ENCODE measurements at places on chromosomes 3 and 15.
A peak's percentile ranks its signal among the peaks of the same experiment; 100 is the strongest.

GRCh38 chr3:194622621-194623340, 10.4 kb downstream of the TMEM44 start:
- no peak overlapping the region for H3K4me3 ChIP-seq
- H3K27me3 ChIP-seq, result no peaks in the 10 kb centered on the region
- no peak for DNase-seq
- no peaks in the 10 kb centered on the region for H3K4me1 ChIP-seq
- no peak overlapping the region for H3K27ac ChIP-seq

GRCh38 chr3:51874889-51875288, 512 bp downstream of the IQCF5 start:
- no peak overlapping the region for H3K4me3 ChIP-seq
- no peaks in the 10 kb centered on the region for H3K4me1 ChIP-seq
- no peaks in the 10 kb centered on the region for H3K36me3 ChIP-seq
- no peaks in the 10 kb centered on the region for H3K27me3 ChIP-seq
- no peak for DNase-seq

GRCh38 chr15:99441444-99441800, 124.4 kb upstream of the MEF2A start:
- no peaks in the 10 kb centered on the region for H3K36me3 ChIP-seq
- no peak for DNase-seq
- peaks cover 5% of the 10 kb centered on the region for H3K4me1 ChIP-seq
- no peaks in the 10 kb centered on the region for H3K27me3 ChIP-seq
- no peak overlapping the region for H3K27ac ChIP-seq

DNA sequence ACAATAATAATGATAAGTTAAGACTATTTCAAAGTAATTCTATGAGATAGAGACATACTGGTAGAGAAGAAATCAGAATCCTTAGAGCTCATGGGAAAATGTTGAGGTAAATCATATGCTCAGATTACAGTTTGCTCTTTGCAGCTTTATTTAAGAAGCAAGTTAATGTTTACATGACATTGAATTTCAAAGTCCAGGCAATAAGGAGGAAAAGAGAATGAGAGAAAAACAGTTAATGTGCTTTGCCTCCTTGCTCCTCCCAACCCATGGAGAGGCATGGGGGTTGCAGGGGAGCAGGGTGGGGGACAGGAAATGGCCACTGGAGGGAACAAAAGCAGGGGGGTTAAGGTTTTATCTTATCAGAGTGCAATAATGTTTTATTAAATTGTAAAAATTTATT, 42.2 kb upstream of the ZBTB38 start:
- H3K36me3 ChIP-seq, result no peaks in the 10 kb centered on the region
- no peak overlapping the region for H3K27ac ChIP-seq
- H3K27me3 ChIP-seq, result no peaks in the 10 kb centered on the region

DNA sequence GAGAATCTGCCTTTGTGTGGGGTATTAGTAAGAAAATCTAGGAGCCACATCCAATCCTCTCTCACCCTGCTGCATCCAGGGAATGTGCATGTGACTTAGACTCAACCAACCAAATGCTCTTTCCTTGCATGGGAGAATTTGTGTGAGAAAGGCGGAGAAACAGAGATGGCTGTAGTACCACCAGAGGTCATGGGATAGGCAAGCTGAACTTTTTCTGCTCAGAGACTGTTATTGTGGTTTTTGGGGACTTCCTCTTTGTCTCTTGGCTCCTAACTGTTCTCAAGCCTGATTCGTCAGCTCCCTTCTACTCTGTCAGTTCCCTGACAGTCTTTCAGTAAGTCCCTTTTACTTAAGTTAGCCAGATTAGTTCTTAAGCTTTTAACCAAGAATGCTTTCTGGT, 2.6 kb upstream of the ZSCAN2 start:
- H3K27me3 ChIP-seq, result no peaks in the 10 kb centered on the region
- no peaks in the 10 kb centered on the region for H3K36me3 ChIP-seq
- no peak overlapping the region for H3K4me3 ChIP-seq
- peaks cover 4% of the 10 kb centered on the region for H3K4me1 ChIP-seq
- no peak overlapping the region for H3K27ac ChIP-seq

DNA sequence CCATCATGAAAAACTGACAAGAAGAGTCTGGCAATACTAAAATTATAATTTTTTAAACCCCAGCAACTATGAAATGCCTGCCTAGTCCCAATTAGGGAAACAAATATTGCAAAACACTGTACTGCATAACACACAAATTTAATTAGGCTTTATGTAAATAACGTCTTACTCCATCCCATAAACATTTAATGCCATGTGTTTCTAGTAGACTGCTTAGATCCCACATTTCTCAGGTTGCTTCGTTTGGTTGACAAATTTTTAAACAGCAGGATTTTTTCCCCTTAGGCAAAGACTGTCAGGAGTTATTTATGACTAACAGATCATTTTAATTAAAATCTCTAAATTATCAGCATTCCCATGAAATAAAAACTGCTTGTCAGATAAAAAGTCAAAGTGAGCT, 29.9 kb downstream of the EIF2AK4 start:
- DNase-seq, result no peak
- peaks cover 53% of the 10 kb centered on the region for H3K36me3 ChIP-seq
- H3K27me3 ChIP-seq, result no peaks in the 10 kb centered on the region
- H3K4me1 ChIP-seq, result no peaks in the 10 kb centered on the region
- H3K27ac ChIP-seq, result no peak overlapping the region
- no peak overlapping the region for H3K4me3 ChIP-seq

GRCh38 chr3:78754066-78754743, 1013.6 kb downstream of the ROBO1 start:
- no peaks in the 10 kb centered on the region for H3K27me3 ChIP-seq
- H3K27ac ChIP-seq, result peak overlapping the region; percentile 25
- no peaks in the 10 kb centered on the region for H3K36me3 ChIP-seq
- DNase-seq, result no peak
- no peaks in the 10 kb centered on the region for H3K4me1 ChIP-seq

- H3K27me3 ChIP-seq, result no peaks in the 10 kb centered on the region
- no peak overlapping the region for H3K4me3 ChIP-seq
- H3K4me1 ChIP-seq, result no peaks in the 10 kb centered on the region
Measured at GRCh38 chr3:179068779-179069530, 2.7 kb downstream of the ZMAT3 start.

DNA sequence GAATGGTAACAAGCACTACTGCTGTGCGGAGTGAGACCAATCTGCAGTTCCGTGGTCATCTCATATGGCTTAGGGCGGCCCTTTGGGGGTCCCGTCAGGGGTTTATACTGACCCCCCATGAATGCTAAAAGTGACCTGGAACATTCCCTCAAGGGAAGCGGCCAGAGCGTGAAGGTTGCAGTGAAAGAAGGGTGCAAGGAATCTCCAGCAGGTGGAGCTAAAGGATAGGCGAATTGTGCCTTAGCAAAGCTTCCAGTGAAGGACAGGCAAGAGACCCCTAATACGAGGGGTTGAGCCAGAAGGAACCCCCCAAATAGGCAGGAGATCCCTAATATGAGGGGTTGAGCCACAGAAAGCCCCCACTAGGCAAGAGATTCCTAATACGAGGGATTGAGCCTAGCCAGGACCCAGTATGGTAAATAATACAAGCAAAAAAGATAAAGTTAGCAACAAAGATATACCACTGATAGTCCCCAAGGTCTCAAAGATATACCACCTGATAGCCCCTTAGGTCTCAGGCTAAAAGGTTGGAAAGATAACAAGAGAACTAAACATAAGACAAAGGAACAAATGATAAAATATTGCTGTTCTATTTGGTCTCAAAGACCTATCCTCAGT, 32.8 kb downstream of the ZNF589 start:
- H3K27me3 ChIP-seq, result no peaks in the 10 kb centered on the region
- H3K36me3 ChIP-seq, result peaks cover 27% of the 10 kb centered on the region
- peaks cover 13% of the 10 kb centered on the region for H3K4me1 ChIP-seq
- H3K4me3 ChIP-seq, result no peak overlapping the region
- no peak overlapping the region for H3K27ac ChIP-seq

DNA sequence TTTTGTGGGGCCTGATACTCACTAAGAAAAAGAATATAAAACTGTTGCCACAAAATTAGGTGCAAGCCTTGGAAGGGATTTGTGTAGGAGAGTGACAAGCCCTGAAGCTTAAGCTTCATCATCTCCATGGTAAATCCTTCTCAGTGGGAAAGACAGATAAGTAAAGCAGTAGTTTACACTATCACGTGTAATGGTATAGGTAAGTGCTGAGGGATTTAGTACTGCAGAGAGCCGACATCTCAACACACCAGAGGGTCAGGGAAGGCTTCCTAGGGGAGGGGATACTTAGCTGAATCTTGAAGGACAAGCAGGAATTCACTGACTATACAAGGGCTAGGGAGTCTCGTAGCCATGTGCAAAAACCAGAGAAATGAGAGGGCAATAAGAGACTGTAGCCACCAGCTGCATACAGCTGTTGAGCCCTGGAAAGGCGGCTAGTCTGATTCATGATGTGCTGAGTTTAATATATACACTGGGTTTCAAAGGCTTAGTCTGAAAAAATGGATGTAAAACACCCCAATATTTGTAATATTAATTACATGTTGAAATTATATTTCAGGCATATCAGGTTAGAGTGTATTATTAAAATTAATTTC, 11.1 kb downstream of the SLC24A1 start:
- peaks cover 7% of the 10 kb centered on the region for H3K27me3 ChIP-seq
- no peaks in the 10 kb centered on the region for H3K36me3 ChIP-seq
- no peak for DNase-seq
- no peak overlapping the region for H3K27ac ChIP-seq
- peaks cover 4% of the 10 kb centered on the region for H3K4me1 ChIP-seq

DNA sequence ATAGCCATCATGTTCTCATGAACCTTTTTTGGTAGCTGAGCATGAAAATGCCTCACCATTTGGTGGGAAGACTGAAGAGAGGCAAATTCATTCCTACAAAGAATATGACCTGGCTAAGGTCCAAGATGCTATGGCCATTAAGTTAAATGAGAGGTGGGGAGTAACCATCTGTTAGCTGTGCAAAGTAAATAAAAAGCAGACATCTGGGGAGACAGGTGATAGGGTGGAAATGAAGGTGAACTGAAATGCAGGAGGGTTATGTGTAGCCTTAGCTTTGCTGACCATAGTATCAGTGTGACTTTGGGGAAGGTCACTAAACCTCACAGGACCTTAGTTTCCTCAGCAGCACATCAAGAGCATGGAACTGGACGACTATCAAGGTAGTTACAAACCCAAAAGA, 111.0 kb upstream of the STRIT1 start:
- no peak for DNase-seq
- no peak overlapping the region for H3K4me3 ChIP-seq
- peaks cover 5% of the 10 kb centered on the region for H3K4me1 ChIP-seq
- H3K27me3 ChIP-seq, result no peaks in the 10 kb centered on the region

- no peaks in the 10 kb centered on the region for H3K36me3 ChIP-seq
- no peaks in the 10 kb centered on the region for H3K27me3 ChIP-seq
Measured at GRCh38 chr3:119145500-119146167, at the start of gene TEX55. TSS of gene TEX55 (plus strand) at chr3:119146165. CDS start at chr3:119146190, 25 bp downstream.

DNA sequence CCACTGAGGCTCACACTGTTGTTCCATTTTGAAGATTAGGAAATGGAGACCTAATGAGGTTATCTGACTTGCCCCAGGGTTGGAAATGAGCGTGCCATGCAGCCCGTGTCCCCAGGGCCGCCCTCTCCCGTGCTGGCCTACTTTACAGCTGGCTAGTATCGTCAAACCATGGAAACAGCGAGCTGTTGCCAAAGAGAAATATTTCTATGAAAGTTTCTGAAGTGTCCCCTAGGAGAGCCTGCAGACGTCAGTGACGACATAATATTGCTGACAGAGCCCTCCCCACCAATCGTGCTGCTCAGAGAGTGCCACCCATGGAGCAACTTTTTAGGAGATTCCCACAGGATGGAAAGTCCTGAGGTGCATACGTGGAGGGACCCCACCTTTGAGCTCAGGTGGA, 11.2 kb upstream of the FAM174B start:
- no peaks in the 10 kb centered on the region for H3K36me3 ChIP-seq
- H3K4me3 ChIP-seq, result peak overlapping the region; percentile 68
- H3K4me1 ChIP-seq, result peaks cover 38% of the 10 kb centered on the region
- no peak overlapping the region for H3K27ac ChIP-seq

DNA sequence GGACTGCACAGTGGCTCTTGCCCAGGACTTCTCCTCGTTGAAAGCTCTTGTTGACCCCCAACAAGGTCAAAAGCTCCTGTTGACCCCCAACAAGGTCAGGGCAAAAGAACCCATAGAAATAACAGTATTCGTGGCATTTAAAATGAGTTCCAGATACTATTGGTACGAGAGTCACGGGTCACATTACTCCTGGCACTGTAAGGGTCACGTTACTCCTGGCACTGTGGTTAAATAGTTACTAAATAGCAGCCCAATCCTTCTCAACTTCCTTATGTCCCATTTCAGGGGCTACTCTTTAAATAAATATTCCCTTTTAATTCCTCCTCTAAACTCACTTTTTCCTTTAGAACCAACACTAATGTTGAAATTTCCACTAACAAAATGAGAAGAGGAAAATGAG, 18.2 kb upstream of the ADCY5 start:
- H3K27ac ChIP-seq, result no peak overlapping the region
- no peaks in the 10 kb centered on the region for H3K4me1 ChIP-seq
- H3K27me3 ChIP-seq, result peaks cover 15% of the 10 kb centered on the region

DNA sequence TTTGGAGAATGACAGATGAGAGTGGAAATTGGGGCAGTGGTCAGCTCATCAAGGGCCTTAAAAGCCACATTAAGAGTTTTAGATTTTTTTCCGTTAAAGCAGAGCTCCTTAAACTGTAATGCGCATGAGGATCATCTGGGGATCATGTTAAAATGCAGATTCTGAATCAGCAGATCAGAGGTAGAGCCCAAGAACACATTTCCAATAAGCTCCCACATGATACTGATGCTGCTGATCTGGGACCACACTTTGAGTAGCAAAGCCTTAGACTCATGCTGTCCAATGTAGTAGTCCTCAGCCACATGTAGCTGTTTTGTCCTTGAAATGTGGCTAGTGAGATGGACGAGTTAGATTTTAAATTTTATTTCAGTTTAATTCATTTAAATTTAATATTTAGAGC, 26.3 kb upstream of the POMGNT2 start:
- no peak for DNase-seq
- peaks cover 3% of the 10 kb centered on the region for H3K27me3 ChIP-seq
- no peaks in the 10 kb centered on the region for H3K36me3 ChIP-seq
- no peak overlapping the region for H3K27ac ChIP-seq
- H3K4me1 ChIP-seq, result no peaks in the 10 kb centered on the region
- no peak overlapping the region for H3K4me3 ChIP-seq

DNA sequence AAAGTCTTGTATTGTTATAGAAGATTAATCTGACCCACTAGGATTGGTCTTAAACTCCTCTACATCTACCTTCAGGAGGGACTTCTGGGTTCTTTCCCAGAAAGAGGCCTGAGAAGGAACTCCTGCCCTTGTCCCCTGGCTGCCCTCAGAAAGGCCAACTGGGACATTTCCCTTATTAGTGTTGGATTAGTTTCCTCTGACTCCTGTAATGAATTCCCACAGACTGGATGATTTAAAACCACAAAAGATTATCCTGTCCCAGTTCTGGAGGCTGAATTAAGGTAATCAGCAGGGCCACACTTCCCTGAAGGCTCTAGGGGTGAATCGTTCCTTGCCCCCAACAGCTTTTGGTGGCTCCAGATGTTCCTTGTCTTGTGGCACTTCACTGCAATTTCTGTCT, 102.8 kb upstream of the NMNAT3 start:
- no peaks in the 10 kb centered on the region for H3K4me1 ChIP-seq
- DNase-seq, result no peak
- H3K4me3 ChIP-seq, result no peak overlapping the region
- no peaks in the 10 kb centered on the region for H3K36me3 ChIP-seq
- no peaks in the 10 kb centered on the region for H3K27me3 ChIP-seq

Measured in endodermal cell (in vitro differentiated cells).